ENCODE measurements at places on chromosomes 1 and 21.

GRCh38 chr21:41156142-41156541 is 11.8 kb upstream of the BACE2 start:
- no peak for DNase-seq

DNA sequence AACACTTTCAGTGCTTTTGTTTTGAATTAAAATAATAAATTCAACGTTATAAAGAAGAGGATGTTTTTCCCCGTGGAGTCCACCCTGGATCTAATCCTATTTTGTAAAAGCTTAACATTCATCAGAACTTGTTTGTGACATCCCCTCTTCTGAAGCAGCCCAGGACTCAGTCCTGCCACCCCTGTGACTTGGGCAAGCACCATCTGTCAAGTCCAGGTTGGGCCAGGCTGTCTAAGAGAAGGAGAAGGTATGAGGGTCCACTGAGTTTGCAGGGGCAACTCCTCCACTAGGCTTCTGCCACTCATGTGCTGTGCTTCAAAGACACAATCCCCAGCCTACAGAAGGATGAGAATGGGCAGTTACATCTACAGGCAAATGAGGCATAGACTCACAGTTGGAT is 59.7 kb downstream of the MT1HL1 start:
- DNase-seq, result no peak

GRCh38 chr1:169877800-169878491 is 15.8 kb downstream of the SCYL3 start:
- no peak for DNase-seq

DNA sequence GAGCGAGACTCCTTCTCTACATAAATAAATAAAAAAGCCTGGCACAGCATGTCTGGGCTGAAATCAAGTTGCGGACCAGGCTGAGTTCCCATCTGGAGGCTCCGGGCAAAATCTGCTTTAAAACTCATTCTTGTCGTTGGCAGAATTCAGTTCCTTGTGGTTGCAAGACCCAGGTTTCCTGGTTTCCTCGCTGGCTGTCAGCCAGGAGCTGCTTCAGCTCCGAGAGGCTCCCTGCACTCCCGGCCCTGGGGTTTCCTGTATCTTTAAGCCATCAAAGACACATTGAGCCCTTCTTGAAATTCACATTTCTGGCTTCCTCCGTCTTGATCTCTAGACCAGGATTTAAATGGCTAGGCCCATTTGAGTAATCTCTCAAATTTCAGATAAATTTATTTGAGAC is 20.6 kb upstream of the SCCPDH start:
- DNase-seq, result peak; percentile 32

- DNase-seq, result peak; percentile 97
Measured at GRCh38 chr1:185317034-185317885, at the start of gene IVNS1ABP. Gene IVNS1ABP, minus strand, starts transcription at chr1:185317243. Its CDS starts 7,750 bp downstream, at chr1:185309493.

GRCh38 chr1:158716335-158716734 is 4.2 kb downstream of the OR6K3 start:
- peak; percentile 23 for DNase-seq

DNA sequence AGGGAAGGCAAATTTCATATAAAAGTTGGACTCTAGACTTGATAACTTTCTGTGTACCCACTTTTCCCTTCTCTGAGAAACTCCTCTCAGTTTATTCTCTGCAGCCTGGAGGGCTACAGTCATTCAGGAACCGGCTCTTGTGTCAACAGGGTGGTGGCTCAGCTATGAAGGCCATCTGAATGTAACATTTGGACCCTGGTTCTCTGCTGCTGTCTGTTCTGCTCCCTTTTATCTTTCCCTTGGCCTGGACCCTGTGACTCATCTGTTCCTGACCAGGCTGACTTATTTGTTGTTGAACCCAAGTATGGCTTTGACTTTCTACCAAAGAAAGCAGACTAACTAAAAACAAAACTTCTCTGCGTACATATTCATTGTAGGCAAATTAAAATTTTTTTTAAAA is 75.4 kb downstream of the CENPF start:
- DNase-seq, result peak; percentile 8

GRCh38 chr1:87129606-87130005 is 199.1 kb upstream of the LMO4 start:
- DNase-seq, result no peak

- DNase-seq, result no peak
Measured at GRCh38 chr1:12460121-12460520, 157.9 kb downstream of the DHRS3 start.

DNA sequence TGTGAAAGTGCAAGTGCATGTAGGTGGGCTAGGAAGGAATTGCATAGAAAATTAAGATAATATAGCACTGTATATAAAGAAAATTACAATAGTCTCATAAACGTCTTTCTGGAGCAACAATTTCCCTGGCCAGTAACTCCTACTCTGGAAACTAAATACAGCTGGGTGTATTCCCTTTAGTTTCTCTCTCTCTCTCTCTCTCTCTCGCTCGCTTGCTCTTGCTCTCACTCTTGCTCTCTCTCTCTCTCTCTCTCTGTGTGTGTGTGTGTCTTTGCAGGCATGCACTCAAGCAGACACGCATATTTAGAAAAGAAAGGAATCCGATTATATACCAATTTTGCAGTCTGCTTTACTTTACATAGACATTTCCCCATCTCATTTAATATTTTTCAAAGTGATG is 14.7 kb downstream of the S100A10 start:
- DNase-seq, result no peak

DNA sequence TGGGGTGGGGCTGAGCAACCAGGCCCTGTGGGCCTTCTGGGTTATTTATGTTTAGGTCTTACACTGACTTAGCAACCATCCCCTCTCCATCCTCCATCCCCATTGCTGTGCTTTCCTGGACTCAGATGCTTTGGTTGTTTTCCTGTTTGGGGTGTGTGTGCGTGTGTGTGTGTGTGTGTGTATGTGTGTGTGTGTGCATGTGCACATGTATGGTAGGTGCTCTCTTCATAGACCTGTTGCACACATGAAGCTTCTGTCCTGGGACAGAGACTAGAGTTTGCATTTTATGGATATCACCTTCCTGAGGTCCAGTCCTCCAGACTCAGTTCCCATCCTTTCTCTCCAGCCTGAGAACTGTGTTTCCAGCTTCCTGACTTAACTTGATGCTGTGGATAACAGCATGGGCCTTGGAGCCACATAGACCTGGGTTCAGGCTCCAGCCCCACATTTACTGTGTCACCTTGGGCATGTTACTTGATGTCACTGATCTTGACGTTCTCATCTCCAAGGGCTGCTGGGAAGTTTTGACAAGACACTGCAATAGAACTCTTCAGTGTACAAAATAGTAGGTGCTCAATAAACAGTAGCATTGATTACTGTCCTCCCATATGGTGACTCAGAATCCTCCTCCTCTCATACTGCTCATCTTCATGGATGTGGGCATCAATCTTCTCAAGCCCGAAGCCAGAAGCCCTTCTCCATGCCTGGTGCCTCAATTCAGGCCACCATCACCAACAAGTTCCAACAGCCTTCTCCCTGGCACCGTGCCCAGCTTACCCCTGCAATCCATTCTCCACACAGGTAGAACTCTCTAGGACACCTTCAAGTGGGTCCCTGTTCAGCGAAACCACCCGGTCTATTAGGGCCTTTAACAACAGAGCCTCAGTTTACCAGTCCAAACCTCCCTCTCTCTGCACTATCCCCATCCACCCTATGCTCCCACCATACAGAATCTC is 181.8 kb upstream of the EDN2 start:
- DNase-seq, result peak; percentile 64

DNA sequence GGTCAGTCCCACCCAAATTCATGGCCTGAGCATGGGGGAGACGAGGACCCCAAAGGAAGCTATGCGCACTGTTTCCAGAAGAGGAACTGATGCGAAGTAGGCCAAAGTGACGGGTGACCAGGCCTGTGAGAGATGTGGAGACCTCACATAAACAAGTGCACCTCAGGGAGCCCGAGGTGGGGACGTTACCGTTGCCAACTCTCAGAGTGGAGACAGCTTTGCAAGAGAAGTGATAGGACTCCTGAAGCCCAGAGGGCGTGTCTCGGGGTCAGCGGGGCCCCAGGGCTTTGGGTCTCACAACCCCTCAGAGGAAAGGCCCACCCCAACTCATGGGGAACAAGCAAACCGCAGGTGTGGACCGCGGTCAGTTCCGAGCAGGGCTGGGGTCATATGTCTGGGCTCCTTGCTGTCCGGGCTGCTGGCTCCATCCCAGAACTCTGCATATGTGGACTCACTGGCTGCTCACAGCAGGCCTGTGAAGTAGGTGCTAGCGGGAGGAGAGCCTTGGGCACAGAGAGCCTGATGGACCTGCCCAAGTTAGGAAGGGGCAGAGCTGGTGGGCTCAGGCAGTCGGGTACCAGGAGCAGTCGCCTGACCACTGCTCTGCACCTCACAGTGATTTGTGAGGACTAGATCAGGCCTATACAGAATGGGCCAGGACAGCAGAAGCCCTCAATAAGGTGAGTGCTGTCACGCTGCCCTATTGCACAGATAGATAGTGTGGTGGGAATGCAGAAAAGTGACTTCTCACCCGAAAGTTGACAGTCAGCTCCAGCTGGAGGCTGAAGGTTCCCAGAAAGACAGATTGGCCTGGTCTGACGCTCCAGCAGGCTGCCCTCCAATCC is 26.2 kb downstream of the STUM start:
- no peak for DNase-seq

DNA sequence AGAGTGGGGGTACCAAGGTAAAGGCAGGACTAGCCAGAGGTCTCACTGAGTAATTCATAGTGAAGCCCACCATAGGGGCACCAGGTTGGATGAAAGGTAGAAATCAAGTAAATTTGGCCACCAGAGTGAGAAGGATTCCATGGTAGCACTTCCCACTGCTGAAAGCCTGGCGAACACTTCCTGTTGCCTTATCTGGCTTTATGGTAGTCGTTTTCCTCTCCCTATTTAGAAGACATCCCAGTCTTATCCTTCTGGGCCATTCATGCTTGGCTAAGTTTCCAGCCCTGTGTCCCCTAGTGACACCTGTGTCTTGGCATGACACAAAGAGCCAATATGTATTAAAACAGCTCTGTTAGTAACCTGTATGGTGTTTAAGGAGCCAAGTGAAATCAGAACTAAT is 74.3 kb upstream of the SIPA1L2 start:
- no peak for DNase-seq

GRCh38 chr1:237183963-237184540 is 142.1 kb downstream of the RYR2 start:
- no peak for DNase-seq

Measured in epithelial cell of esophagus (primary cell).